Activated CD4-positive, alpha-beta T cell treated with anti-CD3 and anti-CD28 coated beads, Interleukin-2, amount 50 U/mL, for 16 hours (primary cell): ENCODE measurements at places on chromosomes 5 and 9.

- no peak for DNase-seq
Observed at GRCh38 chr5:133939668-133940067, 28.8 kb downstream of the C5orf15 start.

- no peak for DNase-seq
Observed at GRCh38 chr5:2136728-2137333, 254.1 kb upstream of the IRX4 start.

DNA sequence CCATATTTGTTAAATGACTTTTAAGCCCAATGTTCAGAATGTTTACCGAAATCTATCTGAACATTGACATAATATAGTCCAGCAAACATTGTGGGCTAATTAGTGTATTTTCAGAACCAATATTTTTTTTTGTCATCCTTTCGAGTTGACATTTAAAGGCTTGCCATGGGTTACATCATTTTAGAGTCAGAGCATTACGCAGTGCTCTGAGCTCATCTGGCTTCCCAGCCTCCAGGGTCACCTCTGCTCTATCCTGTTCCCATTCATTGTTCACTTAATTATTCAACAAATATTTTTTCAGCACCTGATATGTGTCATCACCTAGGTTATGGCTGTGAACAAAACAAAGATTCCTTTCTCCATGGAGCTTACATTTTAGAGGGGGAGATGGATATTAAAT, 80.2 kb downstream of the SREK1 start:
- no peak for DNase-seq

GRCh38 chr9:131467214-131467935, 35.3 kb upstream of the POMT1 start:
- DNase-seq = no peak

- DNase-seq = no peak
Observed at GRCh38 chr9:135522137-135522877, 1.1 kb downstream of the LCN1 start.

DNA sequence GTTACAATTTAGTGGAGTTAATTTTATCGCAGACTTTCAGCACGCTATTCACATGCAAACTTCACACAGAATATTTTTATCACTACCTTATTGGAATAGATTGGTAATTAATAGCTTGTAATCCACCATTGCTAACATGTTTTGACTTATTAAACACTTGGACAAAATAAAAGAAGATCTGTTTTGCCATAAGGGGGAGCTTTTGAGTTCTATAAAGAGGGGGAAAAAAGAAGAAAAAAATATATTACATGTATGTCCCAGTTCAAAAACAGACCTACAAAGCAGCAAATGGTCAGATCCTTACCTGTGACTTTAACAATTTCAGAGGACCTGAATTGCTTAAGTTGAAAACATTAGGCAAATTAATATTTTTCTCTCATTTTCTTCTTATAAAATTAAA, 1.2 kb upstream of the PAPPA start:
- no peak for DNase-seq

DNA sequence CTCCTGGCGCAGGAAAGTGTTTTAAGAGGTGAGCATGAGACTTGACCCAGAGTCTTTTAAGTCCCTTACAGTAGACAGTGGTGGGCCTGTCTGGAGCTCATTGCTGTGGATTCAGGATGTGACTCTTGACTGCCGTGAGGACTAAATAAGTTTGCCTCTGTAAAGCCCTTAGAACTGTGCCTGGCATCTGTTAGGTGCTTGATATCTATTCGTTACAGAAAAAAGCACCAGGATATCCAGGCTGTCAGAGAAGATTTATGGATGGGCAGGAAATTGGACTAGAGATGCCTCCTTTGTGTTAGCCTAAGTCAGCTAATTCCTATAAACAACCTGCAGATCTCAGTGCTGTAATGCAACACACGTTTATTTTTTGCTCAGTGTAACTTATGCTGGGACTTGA, 12.6 kb downstream of the ERGIC1 start:
- no peak for DNase-seq

DNA sequence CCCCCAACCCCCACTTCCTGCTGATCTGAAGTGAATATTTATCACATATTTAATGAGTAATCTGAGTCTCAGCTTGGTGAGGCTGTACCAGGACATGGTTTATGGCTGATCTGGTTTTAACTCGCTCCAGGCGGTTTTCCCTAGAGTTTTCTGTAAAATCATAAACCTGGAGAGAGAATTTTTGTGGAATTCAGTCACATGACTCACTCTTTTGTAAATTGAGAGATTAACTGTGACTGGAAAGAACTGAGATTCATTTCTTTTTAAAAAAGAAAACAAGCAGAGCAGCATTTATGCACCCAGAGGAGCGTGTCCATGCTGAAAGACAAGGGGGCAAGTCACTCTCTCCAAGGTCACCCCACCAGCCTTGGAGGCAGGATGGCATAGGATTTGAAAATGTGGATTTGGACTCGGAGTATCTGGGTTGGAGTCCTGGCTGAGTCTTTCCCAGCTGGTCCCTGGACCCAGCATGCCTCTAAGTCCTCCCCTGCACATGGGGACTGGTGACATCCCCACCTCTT, 81.8 kb downstream of the ZNF618 start:
- DNase-seq = no peak
